ENCODE measurements at places on chromosomes 3 and 15.

GRCh38 chr3:172709774-172710663 lies 848 bp downstream of the NCEH1 start:
- DNase-seq: no peak

- no peak for DNase-seq
Observed at GRCh38 chr15:84400017-84400740, 164.6 kb downstream of the GOLGA6L4 start.

DNA sequence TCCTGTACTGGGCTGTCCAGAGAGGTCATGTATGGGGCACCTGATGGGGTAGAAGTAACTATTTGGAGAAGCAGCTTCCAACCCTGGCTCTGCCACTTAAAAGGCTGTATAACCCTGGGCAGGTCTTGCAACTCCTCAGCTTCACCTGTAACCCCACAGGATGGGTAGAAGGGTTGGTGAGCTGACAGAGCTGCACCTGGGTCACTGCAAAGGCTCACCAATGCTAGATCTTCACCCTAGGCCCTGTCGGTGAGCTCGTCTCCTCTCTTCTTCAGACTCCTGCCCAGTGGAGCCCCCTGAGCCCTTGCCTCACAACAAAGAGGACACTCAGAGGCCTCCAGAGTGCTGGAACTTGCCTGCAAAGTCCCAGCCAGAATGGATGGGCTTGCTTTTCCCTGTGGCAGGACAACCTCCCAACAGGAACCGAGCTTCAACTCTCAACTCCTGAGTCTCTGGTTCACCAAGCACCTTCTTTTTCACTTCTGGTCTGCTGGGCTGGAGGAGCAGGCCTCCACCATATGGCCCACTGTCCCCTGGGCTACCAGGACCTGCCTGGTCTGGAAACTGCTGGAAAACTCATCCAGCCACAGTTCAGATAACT lies 45.9 kb downstream of the XXYLT1 start:
- no peak for DNase-seq

DNA sequence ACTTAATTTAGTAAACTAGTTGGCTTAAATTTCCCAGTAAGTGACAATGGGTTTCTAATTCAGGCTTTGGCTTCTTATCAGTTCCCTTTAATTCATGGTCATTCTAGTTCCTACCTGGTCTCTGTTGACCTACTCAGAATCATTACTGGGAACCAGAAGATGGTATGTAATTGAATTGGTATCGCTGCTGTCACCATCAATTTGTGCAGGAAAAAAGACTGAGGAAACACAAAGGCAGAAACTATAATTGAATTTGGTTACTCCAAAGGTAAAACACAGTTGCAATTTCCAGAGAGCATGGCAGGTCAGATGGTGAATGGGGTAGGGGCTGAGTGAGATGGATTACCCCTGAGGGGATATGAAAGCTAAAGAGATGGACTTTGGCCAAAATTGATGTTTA lies 226.5 kb upstream of the GAP43 start:
- DNase-seq: no peak
